ENCODE measurements at places on chromosomes 1 and 21.

GRCh38 chr21:15301014-15301413, 236.2 kb upstream of the NRIP1 start:
- DNase-seq, result no peak

DNA sequence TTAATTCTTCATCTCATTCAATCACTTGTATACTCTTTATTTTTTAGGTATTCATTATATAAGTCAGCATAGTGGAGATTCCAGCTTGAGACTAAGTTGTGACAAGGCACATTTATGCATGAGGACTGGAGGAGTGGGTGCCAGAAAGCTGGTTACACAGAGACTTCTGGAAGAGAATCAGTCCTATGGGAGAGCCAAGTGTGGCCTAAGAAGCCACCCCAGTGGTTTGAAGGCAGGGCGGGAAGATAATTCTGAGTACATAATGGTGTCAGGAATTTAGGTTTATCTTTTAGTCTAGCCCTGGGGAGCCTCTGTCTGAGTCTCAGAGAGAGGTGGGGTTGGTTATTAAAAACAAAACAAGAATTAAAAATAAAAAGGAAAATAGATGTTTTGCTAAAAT, 83.0 kb downstream of the SPAG17 start:
- DNase-seq, result no peak

- DNase-seq, result no peak
These were observed 119.4 kb upstream of the SLC45A1 start for GRCh38 chr1:8198522-8198921.

GRCh38 chr21:31886915-31887314, 14.1 kb downstream of the HUNK start:
- no peak for DNase-seq

DNA sequence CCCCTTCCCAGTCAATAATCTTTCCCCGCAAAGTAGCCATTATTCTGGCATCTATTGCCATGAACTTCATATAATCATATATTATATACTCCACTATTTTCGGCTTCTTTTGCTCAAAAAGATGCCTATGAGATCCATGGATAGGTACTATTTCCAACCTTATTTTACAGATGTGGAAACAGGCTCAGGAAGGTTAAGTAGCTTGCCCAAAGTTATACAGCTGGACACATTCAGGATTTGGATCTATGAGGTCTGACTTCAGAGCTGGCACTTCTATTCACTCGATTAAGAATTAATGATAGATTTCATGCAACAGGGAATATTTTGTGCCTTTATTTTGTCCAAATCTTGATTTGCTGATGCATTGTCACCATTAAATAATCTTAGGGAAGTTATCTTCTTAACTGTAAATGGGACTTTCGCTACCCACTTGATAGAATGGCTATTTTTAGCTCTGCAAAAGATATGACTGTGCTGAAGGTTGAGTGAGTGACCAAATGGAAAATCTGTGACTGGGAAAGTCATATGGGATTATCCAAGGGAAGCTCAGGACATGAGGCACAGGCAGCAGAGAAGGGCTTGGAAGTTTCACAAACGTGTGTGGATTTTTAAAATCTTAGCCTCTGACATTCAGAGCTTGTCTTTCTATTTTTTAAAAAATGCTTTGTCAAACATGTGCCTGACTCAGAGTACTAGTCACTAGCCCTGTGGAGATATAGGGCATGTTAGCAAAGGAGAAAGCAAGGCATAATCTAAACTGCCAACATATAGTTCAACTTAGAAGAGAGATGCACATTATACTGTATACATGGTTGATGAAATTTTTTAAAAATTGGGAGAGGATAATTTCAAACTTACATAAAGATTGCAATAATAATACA, 36.5 kb downstream of the GIPC2 start:
- DNase-seq, result no peak

DNA sequence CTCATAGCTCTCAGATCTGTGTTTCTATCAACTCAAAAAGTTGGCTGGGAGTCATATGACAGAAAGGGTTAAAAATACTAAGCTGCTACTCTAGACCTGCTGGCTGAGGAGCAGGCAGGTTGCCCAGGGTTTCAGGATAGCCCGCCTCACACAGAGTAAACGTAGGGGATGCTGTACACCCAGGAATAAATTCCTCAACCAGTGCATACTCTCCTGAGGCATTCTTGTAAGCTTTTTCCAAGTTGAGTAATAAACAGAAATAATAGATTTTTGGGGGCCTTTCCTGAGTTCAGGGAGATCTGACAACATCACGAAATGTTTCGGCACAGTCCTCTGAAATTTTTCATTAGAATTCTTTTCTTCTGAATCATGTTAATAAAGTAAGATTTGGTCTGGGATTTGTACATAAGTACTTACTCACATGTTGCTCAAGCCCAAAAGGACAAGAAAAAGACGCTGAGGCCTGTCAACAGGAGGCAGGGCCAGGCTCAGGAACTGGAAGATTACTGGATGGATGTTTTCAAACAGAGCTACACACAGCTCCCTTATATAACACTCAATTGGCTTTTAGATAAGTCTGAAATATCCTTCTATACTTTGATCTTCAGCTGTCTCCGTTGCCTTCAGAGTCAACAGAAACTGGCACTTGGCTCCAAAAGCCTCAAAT, 41.0 kb downstream of the TGFBR3 start:
- no peak for DNase-seq

- DNase-seq, result no peak
These were observed 1.9 kb downstream of the RGS1 start for GRCh38 chr1:192577145-192578140.

DNA sequence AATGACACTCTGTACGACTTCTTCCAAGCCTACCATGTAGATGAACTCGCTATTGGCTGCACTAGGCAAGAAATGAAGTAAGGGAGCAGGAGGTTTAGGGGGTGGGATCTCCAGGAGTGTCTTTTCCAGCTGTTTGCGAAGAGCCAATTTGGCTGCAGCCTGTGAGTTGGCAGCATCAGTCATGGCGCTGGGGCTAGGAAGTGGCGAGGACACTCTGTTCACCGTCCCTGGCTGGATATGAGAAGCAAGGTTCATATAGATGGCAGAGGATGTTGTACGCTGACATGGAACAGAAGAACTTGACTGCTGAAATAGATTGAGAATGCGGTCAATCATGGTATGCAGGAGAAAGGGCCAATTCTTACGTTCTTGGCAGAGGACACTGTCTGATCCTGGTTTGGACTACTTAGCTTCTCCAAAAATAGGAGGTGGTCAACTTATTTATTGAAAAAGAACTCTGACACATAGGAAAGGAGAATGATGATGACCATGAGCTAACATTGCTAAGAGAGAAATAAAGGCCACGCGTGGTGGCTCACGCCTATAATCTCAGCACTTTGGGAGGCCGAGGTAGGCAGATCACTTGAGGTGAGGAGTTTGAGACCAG, 41.2 kb downstream of the SLC27A3 start:
- DNase-seq, result no peak
